ENCODE measurements at places on chromosomes 6 and 20.

DNA sequence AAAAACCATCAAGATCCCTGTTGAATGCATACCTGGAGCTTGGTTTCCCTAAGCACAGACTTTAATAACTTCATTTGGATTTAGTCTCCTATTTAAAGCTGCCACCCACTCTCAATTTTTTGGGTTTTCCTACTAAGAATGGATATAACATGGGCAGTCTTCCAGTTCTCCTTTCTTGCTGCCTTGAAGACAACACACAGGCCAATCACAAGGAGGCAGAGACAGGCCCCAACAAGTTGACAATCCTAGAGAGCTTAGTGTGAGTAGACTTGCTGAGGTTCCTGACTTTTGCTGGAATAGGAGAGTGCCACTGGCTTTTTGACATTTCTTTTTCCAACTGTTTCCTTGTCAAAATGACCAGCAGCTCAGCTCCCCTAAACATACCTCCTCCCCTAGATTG lies 112.3 kb upstream of the ESR1 start:
- no peak for DNase-seq

DNA sequence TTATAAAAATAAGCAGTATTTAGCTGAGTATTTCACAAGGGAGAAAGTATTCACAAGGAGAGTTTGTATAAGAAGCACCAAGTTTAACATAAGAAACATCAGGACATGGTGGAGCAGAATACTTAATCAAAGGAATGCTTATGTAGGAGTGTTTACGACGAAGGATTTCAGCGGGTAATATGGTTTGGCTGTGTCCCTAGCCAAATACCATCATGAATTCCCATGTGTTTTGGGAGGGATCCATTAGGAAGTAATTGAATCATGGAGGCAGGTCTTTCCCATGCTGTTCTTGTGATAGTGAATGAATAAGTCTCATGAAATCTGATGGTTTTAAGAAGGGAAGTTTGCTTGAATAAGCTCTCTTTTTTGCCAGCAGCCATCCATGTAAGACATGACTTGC lies 1099.1 kb upstream of the ADGRB3 start:
- DNase-seq: no peak

DNA sequence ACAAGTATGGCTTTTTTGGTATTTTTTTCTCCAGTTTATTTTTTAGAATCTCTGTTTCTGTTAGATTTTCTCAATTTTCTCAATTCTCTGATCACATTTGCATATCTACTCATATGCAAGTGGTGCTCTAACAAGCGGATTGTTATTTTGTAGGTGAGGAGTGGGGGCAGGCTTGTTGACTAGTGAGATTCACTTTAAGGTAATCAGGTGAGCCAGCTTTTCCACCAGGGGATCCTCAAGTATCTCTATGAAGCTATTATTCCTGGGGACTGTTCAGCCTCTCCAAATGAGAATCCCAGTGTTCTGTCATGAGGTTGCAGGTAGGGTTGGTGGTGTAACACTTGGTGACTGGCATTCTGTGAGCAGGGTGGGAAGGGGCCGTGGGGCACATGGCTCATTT lies 274.3 kb upstream of the FERMT1 start:
- DNase-seq: no peak

DNA sequence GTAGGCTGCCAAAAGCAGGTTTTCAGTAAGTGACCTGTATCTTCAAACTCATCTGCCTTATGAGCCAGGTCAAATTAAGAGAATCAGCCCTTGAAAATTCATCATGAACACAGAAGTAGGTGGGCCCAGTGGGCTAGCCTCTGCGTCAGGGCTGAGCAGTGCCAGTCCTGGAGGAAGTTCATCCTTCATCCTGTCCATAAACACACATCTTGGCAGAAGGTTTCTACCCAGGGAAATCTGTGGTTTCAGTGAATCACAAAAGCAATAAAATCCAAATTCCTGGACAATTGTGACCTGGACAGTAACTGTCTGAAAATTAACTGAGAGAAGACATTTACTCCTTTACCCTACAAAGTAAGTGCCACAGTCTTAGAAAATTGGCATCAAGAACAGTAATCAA lies 72.4 kb downstream of the ATG5 start:
- DNase-seq: no peak

DNA sequence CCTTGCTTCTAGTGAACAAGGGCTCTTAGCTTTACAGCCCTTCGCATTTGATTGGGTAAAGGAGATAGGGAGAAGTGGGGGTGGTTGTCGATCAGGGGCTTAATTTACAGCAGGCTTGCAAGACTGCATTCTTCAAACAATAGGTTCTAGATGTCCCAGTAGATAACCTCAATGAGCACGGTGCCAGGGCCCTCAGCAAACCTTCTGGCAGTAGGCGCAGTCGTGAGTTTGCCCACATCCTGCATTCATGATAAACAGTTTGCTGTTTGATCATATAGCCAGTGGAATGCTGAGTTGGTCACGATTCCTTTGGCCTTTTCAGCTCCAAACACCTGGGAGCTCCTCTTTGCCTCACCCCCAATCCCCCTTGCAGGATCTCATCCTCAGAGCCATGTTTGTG lies 27.5 kb downstream of the SUN5 start:
- no peak for DNase-seq

- DNase-seq: no peak
Observed at GRCh38 chr6:85240787-85241385, 209.0 kb upstream of the NT5E start.

- DNase-seq: no peak
Observed at GRCh38 chr6:87700397-87701343, 1.4 kb downstream of the AKIRIN2 start.

DNA sequence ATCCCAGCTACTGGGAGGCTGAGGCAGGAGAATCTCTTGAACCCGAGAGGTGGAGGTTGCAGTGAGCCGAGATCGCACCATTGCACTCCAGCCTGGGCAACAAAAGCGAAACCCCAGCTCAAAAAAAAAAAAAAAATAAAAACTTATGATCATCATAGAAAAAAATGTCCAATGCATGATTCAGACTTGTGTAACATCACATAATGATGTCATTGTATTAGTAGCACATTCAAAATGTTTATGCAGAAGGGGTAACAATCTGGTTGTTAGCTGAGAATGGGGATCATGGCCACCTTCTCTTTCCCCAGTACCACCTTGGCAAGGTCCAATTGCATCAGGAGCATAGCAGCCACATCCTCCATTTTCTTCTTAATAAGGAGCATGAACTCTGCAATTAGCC lies 137.6 kb upstream of the MARCKS start:
- no peak for DNase-seq

- DNase-seq: no peak
Observed at GRCh38 chr6:107870381-107870780, 46.3 kb upstream of the SCML4 start.

- DNase-seq: no peak
Observed at GRCh38 chr6:30227763-30228487, 14.7 kb upstream of the TRIM26 start.

- no peak for DNase-seq
Observed at GRCh38 chr6:356828-357251, 34.7 kb upstream of the IRF4 start.

DNA sequence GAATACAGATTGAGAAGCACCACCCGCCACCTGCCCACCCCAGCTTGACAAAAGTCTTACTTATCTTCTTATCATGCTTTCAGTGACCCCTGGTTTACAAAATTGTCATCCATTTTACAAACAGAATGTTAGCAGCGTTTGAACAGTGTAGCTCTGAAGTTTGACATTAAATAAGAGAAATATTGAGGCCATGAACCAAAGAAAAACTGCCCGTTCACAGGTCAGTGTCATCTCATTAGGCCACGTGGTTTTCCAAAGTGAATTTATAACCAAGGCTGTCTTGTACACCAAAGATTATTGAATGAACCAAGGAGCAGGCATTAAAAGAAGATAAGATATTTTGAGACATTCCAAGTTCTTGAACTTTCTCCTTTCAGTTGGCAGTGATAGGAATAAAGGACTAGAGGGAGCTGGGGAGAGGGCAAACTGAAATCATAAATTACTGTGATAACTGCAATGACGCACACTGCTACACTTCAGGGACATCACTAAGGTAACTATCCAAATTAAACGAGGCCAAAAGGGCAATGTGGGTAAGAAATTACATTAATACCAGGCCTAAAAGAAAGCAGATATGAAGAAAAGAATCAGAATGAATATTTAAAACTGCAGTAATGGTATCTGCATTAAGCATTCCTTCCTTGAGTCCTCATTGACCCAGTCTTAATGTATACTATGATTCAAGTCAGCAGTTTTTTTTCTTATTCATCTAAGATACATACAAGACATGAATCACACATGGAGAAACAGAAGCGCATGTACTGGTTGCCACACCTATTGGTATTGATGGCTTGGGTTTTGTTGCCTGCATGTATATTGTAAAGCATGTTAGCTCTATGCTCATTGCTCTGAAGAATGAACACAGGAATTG lies 159.8 kb upstream of the ARG1 start:
- DNase-seq: no peak

DNA sequence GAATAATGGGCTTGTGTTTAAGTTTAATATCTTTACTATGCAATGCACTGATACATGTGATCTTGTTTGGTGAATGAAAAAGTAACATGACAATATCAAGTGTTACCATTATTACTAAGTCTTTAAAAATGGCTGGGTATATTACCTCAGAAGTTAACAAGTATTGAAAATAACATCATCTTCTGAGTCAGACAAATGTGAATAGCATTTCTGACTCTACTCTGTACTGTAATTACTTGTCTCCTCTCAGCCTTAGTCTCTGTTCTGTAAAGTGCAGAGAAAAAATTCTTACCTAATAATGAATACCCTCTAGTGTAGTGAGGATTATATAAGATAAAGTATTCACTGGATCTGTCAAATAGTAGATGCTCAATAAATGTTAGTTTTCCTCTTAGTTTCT lies 47.0 kb upstream of the GCLC start:
- DNase-seq: no peak

GRCh38 chr6:148203970-148204369 lies 138.7 kb upstream of the SASH1 start:
- peak; percentile 39 for DNase-seq

DNA sequence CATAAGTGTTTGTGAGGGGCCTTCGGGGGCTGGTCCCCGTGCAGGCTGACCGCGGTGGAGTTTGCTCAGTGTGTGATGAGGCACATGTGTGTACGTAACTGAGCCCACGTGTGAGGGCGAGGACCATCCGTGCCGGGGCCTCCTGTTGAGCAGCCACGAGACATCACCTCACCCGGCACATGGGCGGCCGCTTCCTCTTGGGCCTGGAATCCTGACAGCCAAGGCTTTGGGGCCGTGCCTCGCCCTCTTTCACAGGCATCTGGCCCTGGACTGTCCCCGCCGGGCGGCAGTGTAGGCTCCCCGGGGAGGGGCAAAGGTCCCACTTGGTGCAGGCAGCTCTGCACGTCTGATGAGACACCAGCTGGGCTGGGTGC lies 202.3 kb downstream of the DLL1 start:
- DNase-seq: no peak

- no peak for DNase-seq
Observed at GRCh38 chr6:154057098-154057497, 18.1 kb downstream of the OPRM1 start.

DNA sequence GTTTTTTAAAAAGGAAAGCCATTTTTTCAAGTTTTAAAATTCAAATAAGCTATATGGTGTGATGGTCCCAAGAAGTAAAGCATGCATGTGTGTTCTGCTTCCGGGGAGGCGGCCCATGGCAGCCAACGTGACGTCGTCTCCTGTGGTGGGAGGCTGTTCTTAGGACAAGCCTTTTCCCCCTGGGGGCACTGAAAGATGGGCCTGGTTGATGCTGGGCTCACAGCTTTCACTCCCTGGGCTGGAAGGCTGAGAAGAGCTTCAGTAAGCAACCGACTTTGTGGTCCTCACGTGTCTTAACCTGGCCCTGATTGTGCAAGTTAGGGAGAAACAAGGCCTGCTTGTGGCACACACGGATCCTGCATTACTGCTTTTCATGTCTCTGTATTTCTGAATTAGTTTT lies 84.1 kb downstream of the SMOC2 start:
- no peak for DNase-seq

DNA sequence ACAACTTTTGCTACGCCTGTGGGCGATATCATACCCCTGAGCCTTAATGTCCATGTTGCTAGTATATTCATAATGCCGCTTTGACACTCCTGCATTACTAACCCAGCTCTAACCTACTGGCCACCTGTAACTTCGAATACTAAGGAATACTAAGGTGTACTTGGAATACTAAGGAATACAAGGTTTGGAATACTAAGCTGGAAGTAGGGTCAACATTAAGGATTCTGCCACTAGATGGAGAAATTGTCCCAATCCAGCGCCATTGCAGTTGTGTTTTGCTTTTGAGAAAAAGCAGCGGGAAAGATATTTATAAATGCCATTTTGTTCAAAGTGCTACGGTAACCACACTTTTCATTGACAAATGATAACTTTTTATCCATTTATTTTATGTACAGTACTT lies 10.7 kb downstream of the TBXT start:
- DNase-seq: no peak

GRCh38 chr20:21053002-21053762 lies 53.0 kb downstream of the LINC00237 start:
- DNase-seq: no peak

GRCh38 chr6:56787209-56787608 lies 144.5 kb upstream of the DST start:
- no peak for DNase-seq

DNA sequence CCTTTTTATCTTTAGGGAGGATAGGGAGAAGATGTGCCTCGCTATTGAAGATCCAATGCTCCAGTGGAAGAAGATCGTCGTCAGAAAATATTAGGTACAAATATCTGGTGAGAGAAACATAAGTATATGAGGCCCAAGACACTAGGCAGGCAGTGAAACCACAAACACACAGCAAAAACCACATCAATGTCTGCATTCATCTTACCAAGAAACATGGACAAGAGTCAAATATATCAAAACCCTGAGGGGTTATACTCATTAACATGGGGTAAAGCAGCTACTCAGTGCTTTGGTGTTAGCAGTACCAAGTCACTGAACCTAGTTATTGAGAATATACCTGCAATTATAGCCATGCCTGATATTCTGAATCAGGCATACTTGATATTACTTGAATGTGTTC lies 101.4 kb upstream of the FAM184A start:
- DNase-seq: no peak

- no peak for DNase-seq
Observed at GRCh38 chr6:127464161-127464880, 5.1 kb upstream of the KIAA0408 start.

DNA sequence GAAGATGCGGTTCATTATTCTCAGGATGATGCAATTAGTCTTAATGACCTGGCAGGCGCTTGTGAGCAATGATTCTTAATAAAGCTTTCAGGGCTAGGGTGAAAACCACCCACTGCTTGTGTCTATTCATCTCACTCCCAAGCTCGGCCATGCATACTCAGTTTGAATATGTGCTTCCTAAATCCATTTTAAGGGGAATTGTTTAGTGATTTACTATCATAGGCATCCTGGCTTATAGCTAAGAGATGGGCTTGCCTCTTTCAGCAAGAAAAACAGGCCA lies 141.1 kb upstream of the SLC24A3 start:
- no peak for DNase-seq

GRCh38 chr6:161140554-161140875 lies 133.3 kb downstream of the AGPAT4 start:
- no peak for DNase-seq

DNA sequence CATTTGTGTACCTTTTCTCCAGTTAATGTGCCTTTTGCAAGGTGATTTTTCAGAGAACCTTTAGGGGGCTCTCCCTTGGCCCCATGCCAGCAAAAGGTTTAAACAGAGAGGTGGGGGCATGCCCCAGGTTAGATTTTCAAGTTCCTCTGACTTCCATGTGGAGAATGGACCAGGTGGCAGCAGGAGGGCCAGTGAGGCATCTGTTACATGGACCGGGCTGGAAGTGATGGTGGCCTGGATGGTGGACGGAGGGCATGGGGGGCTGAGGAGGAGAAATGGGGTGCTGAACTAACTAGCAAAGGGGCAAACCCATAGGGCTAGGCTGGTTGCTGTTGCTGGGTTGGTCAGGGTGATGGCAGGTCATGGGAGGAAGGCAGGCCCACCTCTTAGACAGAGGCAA lies 20.7 kb upstream of the BPI start:
- DNase-seq: no peak
